ENCODE measurements at places on chromosomes 4 and X.

DNA sequence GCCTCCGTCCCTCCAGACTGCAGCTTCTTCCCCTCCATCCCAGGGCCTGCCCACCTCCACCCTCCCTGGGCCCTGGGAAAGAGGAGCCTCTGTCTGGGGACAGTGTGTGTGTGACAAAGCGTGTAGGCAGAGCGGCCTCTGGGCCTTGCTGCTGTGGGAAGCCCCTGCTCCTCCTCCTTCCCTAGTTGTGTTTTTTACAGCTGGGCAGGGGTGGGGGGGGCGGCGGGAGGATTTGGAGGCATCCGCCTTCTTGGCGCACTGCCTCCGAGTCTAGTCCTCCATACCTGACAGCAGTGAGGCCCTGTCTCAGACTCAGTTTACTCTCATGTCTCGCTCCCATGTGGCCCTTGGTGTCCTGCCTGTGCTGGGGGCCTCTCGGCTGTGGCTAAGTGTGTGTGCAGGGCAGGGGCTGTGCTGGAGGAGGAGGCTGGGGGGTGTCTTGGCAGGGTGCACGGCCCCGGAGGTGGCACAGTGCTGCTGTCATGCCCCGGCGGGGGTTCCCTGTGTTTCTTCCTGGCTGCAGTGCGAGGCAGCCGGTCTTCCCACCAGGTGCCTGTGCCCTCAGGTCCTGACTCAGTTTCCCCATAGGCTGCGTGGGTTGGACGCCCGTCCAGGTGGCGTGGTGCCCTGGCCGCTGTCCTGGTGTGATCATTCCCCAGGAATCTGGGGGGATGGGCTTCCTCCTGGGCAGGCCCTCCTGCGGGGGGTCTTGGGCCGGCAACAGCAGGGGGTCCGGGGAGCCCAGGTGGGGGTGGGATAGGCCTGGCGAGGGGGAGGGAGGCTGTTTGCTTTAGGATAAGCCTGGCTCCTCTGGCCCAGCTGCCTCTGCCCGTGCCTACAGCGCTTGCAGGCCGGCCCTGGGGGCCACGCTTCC is 7.0 kb downstream of the FGFRL1 start:
- DNase-seq, result no peak

DNA sequence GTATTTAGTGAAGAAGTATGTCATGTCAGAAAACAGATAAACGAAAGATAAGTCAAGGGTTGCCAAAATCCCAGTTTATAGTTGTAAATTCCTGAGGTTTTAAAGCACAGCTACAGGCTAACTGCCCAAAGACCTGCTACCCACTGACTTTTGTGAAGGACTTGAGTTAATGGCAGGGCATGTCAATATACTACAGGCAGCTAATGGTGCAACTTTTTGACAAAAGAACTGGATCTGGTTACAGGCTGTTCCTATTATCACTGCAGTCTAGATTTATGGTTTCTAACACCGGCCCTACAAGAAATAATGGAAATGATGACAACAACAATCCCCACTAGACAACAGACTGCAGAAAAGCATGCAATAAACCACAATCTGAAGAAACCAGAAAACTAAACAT is 6.4 kb downstream of the SCML2 start:
- DNase-seq, result no peak

GRCh38 chrX:106246511-106246910 is 78.4 kb downstream of the PWWP3B start:
- no peak for DNase-seq

DNA sequence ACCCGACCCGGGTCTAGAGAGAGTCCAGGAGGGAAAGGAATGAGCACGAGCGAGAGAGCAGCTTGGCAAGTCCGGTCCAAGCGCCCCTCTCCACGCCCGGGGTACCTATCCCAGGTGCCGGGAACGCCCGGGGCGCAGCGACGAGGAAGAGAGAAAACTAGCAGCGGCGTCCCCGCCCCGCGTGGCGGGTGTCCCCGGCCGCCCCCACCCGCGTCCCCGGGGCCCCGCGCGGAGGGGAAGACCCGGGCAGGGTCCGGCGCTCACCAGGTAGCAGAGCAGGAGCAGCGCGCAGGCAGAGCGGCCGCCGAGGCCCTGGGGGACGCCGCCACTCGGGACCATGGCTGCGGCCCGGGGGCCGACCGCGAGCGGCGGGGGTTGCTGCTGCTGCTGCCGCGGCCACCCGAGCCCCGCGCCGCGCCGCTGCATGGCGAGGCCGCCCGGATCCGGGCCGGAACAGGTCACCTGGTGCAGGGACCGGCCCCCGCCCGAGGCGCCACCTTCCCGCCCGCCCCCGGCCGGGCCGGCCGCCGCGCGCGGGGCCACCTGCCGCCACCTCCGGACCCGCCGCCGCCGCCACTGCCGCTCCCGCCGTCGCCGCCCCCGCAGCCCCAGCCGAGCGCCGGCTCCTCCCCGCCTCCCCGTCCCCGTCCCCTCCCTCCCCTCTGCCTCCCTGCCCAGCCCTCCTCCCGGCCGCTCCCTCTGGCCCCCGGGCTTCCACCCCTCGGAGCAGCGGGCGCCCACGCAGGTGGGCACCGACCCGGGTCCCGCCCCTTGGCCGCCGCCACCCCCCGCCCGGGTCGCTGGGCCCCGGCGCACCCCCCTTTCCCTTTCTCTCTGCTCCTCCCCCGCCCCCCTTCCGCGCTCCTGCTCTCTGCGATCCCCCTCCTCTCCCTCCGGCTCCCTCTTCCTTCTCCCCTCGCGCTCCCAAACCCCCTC is at the start of gene SEL1L3:
Gene SEL1L3 (minus strand): TSS at position 578 of the 936 bp plus-strand sequence. CDS start 152 bp downstream, at position 426.
- no peak for DNase-seq

- no peak for DNase-seq
These were observed 393.8 kb upstream of the GNPDA2 start for GRCh38 chr4:45120163-45120562.

- no peak for DNase-seq
These were observed 67.5 kb upstream of the MND1 start for GRCh38 chr4:153276971-153277370.

- DNase-seq, result no peak
These were observed 72.4 kb downstream of the YIPF6 start for GRCh38 chrX:68571292-68571609.

GRCh38 chr4:180650273-180650672 is 1592.9 kb upstream of the TENM3 start:
- DNase-seq, result no peak

- no peak for DNase-seq
These were observed at the start of gene BEX1 for GRCh38 chrX:103063918-103064434. TSS of gene BEX1 (minus strand) at chrX:103064171. CDS start at chrX:103063274, 897 bp downstream.

- no peak for DNase-seq
These were observed 40.6 kb upstream of the DOCK11 start for GRCh38 chrX:118455013-118455412.

DNA sequence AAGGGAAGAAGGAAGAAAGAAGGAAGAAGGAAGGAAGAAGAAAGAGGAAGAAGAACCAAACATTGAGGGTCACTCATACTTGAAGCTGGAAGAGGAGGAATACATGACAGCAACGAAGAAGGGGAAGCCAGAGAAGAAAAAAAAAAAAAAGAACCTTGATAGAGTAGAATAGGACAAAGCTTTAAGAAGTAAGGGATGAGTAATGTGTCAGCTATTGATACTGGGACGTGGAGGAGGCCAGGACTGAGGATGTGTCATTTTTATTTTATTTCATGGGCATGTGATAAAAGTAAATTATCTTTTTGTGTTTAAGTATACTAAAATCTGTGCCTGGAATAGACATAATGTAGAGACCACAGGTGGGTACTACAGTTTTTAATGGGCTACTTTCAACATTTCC is 6.4 kb downstream of the EDA2R start:
- DNase-seq, result no peak

GRCh38 chrX:21766101-21766500 is 8.2 kb upstream of the SMPX start:
- no peak for DNase-seq

DNA sequence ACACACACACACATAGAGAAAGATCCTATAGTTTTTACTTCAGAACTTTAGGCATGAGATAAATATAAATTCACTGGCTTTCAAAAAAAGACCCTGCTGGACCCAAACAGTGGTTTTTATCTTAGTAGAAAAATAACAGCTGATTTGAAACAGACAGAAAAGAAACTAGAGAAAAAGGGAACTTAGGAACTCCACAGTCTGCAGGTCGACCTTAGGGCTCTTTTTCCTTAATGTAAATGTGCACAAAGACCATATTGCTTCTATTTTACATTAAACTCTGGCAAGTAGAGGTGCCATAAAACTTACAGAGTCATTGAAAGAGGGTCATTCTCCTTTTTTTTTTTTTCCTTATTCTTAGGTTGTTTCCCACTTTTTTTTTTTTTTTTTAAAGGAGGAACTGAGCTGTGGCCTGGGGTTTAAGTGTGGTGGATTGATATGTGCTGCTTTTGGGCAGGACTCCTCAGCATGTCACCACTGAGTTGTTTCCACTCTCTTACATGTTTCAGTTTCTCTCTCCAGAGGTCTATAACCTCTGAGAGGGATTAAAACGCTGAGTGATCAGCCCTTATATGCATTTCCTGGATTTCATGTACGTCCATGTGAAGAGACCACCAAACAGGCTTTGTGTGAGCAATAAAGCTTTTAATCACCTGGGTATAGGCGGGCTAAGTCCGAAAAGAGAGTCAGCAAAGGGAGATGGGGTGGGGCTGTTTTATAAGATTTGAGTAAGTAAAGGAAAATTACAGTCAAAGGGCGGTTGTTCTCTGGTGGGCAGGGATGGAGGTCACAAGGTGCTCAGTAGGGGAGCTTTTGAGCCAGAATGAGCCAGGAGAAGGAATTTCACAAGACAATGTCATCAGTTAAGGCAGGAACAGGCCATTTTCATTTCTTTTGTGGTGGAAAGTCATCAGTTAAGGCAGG is 70.8 kb upstream of the PACRGL start:
- no peak for DNase-seq

DNA sequence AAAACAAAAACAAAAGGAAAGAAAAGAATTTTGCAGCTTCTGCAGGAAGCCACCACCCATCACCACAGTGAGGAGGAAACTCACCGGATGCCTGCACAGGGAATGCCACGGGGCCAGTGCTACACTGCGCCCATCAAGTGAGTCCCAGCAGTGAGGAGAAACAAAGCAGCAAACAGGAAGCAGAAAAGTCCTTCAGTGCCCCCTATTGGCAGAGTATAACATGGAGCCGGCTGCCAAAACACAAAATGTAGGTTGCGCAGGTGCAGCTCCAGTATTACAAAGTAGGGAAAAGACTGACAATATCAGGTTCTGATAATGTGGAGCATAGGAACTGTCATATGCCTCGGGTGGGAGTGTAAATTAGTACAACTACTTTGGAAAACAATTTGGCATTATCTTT is 23.3 kb upstream of the SCML2 start:
- no peak for DNase-seq

- no peak for DNase-seq
These were observed 23.5 kb upstream of the PRDM8 start for GRCh38 chr4:80173841-80174240.

GRCh38 chr4:127211650-127212560 is 420.9 kb upstream of the INTU start:
- no peak for DNase-seq

DNA sequence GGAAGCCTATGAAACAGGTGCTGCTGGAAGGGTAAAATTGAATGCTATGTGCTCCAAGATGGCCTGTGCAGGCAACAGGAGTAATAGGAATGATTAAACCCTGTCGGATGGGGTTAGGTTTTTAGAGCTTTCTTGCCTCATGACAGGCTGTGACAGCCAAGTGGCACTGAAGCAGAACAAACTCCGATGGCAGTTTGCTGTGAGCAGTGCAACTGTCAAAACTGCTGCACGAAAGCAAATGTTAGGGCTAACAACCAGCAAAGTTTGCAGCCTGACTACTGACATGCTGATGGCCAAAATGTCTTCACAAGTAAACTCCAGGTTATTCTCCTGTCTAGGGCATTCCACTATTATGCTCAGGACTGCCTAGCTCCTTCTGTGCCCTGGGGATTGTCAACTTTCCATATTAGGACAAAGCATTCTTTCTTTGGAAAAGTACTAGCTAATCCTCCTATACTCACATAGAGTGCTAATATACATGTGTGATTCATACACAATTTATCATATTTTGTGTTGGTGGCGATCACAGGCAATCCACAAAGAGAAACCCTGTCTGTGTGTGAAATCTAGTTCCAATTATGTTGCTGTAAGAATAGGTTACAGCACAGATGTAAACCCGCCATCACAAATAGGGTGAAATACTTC is 486.6 kb upstream of the TENM3 start:
- DNase-seq, result no peak

DNA sequence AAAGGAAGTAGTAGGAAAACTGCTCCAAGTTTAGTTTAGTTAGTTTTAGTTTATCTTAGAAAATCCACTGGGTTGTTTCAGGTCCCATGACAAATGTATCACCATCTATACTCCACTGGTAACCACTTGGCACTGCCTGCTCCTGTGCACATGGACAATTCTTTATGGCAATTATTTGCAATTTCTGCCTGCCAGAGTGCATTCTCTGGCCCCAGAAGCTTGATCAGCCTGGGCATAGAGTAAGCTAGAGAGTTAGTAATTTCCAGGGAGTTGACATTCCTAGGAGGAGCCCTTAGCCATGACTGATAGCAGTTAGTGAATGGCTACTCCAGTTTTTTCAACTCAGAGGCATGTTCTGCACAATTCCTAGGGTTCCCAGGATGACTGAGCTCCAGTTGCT is 203.2 kb upstream of the FGF13 start:
- DNase-seq, result no peak

GRCh38 chrX:104306180-104306579 is 51.4 kb upstream of the ESX1 start:
- DNase-seq, result no peak

DNA sequence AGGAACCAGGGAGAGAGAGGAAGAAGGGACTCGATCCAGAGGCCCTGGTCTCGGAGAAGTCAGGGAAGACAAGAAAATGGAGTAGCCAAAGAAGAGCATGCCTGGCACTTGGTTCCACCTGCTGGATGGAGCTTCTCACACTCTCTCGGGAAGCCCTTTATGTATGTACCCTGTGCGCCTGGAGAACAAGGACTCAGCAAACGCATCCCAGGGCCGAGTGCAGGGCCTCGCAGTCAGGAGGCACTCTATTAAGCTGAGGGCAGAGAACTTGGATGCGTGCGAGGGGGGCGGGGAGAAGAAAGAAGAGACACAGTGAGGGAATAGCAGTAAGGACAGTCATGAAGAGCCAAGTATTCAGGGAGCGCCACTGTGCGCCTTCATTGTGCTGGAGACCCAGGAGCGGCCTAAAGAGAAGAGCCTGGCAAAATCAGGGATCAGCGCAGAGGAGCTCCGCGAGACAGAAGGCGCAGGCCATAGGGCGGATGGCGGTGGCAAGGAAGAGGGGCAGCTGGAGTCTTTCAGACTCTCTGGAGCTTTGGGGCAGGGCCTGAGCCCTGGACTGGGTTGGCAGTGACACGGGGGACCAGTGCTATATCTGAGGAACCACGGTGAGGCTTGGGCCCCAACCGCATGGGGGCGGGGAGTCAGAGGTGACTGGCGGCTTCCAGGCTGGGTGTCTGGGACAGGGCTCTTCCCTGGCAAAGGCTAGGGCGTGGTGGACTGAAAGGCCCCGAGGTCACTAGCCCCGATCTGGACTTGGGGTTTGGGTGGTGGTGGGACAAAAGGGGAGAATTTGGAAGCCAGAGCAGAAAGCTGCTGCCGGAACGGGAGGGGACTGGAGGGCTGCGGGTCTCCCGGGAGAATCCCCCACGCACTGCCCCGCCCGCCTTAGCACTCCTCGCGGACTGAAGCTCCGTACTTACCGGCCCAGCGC is 1.9 kb upstream of the SEPTIN6 start:
- no peak for DNase-seq

Measured in SW 1271 (cell line).